ENCODE measurements at places on chromosomes 2 and 18.

DNA sequence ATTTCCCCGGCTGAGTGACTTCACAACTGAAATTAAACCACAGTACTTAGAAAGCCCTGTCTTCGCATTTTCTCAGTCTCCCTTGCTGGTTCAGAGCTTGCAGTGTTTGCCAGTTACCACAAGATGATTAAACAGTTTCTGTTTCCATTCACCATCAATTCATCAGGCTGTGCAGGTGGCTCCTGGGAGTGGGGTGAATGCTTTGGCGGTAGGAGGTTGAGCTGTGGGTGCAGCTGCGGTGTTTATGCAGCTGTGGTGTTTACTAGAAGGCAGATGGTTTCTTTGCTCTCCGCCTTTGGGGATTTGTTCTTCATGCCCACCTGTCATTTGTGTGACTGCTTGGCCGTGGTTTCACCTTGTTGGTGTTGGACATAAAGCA is 16.1 kb downstream of the ACOXL start:
- DNase-seq: peak; percentile 64

- DNase-seq: no peak
Observed at GRCh38 chr2:47652061-47652690, 130.8 kb upstream of the MSH6 start.

GRCh38 chr18:49029628-49030027 is 78.9 kb upstream of the SMAD7 start:
- no peak for DNase-seq

- DNase-seq: no peak
Observed at GRCh38 chr2:166393008-166393407, 17.3 kb upstream of the SCN9A start.

- DNase-seq: no peak
Observed at GRCh38 chr2:119480718-119481142, 43.6 kb downstream of the SCTR start.

All from stomach (tissue), 19 donors.